ENCODE measurements at places on chromosomes 13 and 19. TPM values are rescaled to one million over a fixed set of nuclear protein-coding genes. Genes with fewer than 3 reads are reported as not detected.

Gene NAPSA
- total RNA-seq, result 0.19 TPM

GRCh38 chr19:36771261-36772231, 1.1 kb downstream of the ZNF850 start:
- no peaks in the 10 kb centered on the region for H3K27me3 ChIP-seq
- no peaks in the 10 kb centered on the region for H3K4me1 ChIP-seq
- peak overlapping the region; percentile 70 for H3K4me3 ChIP-seq
- no peaks in the 10 kb centered on the region for H3K36me3 ChIP-seq
- peak overlapping the region; percentile 50 for H3K27ac ChIP-seq

DNA sequence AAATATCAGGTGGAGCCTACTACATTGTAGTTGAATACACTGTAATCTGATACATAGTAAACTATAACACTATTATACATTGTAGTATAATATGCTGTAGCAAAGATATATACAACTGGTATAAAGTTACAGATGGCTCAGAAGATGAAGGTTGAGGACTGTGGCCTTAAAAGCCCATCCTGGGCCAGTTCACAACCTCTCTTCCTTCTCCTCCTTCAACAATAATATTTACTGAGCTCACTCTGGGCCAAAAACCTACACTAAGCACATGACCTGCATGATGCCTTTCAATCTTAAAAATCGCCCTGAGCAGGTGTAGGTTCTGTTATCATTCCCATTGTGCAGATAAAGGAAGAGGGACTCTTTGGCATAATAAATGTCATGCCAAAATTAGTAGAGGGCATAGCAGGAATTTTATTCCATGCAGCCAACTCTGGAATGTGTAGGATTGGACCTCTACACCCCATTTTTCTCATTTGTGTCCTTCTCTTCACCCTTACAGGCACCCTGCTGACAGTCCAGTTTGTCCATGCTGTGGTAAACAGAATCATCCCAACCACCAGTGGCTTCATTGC, 14.6 kb upstream of the SIN3B start:
- DNase-seq, result no peak
- H3K4me1 ChIP-seq, result no peaks in the 10 kb centered on the region
- H3K27me3 ChIP-seq, result no peaks in the 10 kb centered on the region
- no peak overlapping the region for H3K27ac ChIP-seq

- no peak overlapping the region for H3K27ac ChIP-seq
- DNase-seq, result no peak
- H3K27me3 ChIP-seq, result no peaks in the 10 kb centered on the region
- H3K4me3 ChIP-seq, result no peak overlapping the region
- peaks cover 4% of the 10 kb centered on the region for H3K36me3 ChIP-seq
These were observed 23.2 kb upstream of the EEF1AKMT1 start for GRCh38 chr13:20796791-20797508.

DNA sequence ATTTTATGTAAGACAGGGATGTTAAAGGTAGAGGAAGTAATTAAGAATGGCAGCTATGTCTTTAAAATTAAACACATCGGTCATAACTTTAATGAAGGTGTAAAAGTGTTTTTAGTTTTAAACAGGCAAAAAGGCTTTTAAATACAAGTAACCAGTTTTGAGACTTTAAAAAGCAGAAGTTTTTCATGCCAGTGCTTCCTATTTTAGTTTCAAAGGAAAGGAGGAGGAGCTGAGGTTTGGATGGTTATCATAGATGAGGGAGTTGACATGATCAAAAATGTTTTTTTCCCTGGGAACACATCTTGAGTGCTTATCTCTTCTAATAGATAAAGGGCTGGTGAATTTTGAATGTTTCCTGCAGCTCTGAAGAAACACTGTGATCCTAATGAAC, 42.9 kb downstream of the LRCH1 start:
- H3K4me3 ChIP-seq, result no peak overlapping the region
- DNase-seq, result no peak
- H3K27ac ChIP-seq, result no peak overlapping the region
- no peaks in the 10 kb centered on the region for H3K36me3 ChIP-seq

DNA sequence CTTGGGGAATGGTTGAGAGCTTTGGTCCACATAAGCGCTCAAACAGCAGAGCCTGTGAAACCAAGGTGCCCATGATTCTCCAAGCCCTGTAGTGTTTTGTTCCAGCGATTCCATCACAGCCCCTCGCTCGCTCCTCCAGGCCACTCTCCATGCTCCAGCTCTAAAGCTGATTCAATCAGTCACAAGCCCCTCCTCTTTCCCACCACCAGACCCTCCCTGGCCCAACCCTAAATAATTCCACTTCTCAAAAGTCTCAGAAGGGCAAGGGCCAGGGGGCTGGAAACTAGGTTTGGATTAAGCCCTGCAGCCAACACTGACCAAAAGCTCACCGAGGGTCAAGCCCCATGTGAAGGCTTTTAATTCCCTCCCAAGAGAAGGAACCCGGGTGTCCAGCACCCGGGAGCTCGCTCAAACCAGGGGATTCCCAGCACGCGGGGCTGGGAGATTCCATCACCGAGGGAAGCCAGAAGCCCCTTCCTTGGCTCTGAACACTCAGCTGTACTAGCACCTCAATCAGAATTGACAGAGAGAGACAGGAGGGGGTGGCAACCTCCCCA, 1.5 kb downstream of the ZNF296 start:
- H3K4me3 ChIP-seq, result no peak overlapping the region
- peaks cover 11% of the 10 kb centered on the region for H3K36me3 ChIP-seq
- H3K4me1 ChIP-seq, result no peaks in the 10 kb centered on the region
- H3K27me3 ChIP-seq, result no peaks in the 10 kb centered on the region

DNA sequence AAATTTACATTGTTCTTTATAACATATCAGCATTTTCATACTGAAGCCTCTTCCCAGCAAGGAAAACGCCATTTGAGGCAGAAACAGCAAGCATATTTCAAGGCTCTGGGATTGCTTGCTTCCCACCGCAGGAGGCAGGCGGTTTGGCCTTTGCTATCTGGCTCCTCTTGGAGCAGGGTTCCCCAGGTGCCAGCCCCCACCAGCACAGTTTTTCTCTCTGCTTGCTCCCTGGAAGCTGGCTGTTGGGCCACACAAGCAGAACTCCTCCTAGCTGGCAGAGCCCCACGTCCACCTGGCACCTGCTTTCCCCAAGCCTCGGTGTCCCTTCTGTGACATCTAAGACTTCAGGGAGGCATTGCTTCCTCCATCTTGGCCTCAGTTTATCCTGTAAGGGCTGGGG, 16.7 kb downstream of the GATAD2A start:
- no peaks in the 10 kb centered on the region for H3K36me3 ChIP-seq
- H3K27ac ChIP-seq, result no peak overlapping the region
- H3K4me1 ChIP-seq, result no peaks in the 10 kb centered on the region
- no peaks in the 10 kb centered on the region for H3K27me3 ChIP-seq
- no peak overlapping the region for H3K4me3 ChIP-seq
- no peak for DNase-seq

Gene C1QTNF9
- total RNA-seq, result 0.11 TPM

Measured in right lobe of liver (tissue), 6 donors.